ENCODE measurements at places on chromosomes 6 and 20.

DNA sequence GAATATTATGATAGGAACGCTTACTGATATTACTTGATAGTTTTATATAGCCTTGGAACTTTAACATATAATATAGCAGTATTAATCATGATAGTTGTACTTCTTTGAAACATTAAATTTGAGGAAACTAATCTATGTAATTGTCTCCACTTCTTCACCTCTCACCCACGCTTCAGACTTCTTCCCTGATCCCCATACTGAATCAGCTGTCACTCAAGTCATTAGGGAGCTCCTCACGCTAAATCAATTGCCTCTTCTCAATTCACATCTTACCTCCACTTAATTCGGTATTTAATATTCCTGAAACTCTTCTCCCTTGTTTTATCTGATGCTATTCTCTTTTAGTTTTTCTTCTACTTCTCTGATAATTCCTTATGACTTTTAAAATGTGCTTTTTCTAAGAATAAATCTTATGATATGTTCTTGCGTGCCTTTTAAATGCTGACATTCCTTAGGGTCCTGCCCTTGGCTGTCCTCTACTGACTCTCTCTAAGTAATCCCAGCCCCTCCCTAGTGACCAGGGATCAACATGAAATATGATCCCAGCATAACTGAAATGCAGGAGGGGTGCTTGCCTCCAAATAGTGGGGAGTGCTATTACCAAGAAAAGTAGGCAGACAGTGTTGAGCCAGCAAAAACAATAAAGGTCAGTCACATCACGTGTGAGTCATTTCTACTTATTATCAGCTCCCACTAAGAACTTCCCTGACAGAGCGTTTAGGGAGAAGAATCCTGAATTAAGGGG lies 9.9 kb downstream of the ANKRD66 start:
- no peak for DNase-seq

DNA sequence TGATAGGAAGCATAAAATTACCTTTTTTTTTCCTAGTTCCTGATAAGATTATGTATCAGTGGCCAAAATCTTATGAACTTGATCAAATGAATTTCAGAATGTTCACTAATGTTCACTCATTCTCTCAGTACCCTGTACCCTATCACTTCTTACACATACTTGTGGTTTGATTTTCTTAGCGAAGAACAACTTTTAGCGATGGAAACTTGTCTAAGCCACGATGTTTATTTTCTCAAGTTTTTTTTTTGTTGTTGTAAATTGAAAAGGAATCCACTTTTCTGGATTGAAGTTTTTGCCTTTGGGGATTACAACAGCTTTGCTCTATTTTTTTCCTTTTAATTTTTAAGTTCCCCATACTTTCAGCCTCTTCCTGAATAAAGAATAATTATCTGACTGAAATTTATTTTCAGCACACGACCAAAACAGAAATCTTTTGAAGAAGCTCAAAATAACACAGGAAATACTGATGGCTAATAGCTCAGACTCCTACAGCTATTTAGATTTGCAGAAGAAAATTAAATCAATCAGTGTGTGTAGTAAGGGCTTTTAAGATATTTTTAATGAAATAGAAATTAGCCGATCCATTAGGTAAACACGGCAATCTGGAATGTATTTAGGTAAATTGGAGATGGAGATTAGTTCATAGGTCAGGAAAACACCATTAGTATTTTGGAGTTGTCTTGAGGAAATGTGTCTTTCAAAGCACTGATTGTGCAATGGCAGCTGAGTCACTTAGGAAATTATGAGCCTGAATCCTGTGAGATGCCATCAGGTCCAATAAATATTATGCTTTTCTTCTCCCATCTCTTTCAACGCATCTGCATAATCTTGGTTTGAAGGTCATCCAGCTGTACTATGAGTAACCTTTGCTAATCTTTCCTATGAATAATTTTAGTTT lies 217.5 kb downstream of the GJA1 start:
- no peak for DNase-seq

DNA sequence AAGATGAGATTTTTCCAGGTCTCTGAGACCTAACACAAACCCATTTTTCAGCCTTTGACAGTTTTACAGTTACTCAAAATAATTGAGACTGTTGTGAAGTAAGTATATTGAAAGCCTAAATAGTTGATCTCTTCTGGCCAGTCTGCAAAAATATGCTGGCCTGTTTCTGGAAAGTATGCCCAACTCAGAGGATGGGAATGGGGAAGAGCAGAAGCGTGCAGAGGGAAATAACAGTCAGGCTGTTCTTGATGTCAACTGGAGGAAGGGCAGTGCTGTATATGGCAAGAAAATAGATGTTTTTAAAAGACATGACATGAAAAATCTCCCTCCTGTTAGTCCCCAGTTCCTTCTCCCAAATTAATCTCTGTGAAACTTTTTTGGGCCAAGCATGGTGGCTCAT lies 3.8 kb downstream of the GID8 start:
- no peak for DNase-seq

DNA sequence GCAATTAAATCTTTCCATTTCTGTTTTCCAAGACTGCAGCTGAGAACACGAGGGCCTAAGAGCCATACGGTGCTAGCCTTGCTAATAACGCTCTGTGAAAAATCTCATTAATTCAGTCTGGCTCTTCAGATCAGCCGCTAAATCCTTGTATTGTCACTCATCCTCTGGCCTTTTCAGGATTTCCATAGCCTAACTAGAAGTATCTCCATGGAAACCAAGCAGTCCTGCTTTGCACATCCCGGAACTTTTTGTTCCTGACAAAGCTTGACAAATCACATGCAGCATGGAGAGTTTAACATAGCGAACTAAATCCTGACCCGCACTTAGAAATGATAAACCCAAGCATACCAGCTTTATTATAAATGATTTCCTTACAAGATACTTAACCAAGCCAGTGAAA lies 383.7 kb downstream of the CD83 start:
- DNase-seq: no peak

DNA sequence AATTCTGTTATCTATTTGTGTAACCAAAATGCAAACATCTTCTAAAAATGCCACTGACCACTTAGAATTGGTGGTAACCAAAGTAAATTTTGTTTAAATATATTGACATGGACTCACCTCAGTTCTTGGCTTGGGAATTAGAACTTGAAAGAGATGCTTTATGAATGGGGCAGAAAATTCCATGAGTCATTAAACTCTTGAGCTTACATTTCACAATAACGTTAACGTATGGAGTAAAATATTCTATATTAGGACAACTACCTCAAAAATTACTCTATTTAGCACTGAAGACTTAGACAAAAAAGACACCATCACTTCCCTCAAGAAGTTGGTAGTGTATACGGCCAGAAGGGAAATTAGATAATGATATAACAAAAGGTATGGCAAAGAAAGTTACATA lies 752.2 kb upstream of the MARCKS start:
- DNase-seq: no peak

GRCh38 chr6:11615214-11615602 lies 77.7 kb downstream of the TMEM170B start:
- DNase-seq: no peak

DNA sequence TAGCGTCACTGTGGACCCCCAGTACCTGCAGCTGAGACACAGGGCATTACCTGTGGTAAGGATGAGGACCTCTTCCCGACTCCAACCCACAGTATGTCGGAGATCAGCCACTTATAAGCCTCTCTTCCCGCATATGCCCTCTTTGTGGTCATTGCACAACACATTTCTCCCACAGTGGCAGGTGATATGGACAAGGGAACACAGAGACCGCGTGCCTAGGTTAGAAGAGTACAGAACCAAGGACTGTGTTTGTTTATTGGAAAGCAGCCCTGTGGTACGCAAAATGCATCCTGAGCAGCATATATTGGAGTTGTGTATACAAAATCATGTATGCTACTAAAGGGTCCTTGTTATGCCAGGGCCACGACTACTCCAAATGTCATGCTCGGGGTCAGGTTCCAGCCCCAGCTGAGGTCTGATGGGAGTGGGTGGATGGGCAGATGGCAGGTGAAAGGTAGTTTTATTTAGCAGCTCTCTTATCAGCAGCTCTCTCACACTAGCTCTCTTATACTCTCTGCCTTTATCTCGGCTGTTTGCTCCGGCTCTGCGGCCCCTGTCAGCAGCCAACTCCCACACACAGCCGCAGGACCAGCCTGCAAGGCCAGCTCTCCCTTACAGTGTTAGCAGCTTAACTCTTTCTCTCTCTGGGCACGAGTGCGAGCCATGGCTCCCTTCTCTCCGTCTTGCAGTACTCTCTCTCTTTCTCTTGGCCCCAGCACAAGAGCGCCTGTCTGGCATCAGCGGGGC lies 569.0 kb downstream of the KIF16B start:
- peak; percentile 28 for DNase-seq

All from heart left ventricle (tissue), 16 donors.